ENCODE measurements at places on chromosomes 4 and X. TPM values are rescaled to one million over a fixed set of nuclear protein-coding genes. Genes with fewer than 3 reads are reported as not detected.

DNA sequence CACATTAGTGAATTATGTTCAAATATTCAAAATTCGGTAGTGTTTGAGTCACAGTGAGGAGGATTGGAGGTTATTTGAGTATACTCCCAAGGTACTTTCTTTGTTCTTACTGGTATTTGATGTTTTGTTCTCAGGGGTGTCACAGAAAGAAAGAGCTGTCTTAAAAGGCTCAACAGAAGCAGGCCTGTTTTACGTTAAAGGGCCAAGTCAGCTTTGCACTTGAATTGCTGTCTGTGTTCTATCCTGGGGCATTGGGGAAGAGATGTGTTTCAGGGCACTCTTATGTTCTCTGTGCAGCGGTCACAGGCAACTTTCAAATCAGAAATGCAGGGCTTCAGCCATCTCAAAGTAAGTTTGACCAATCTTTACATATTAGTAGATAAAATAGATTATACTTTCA lies 1113.1 kb upstream of the LCORL start:
- DNase-seq: no peak

- DNase-seq: no peak
Observed at GRCh38 chr4:22532896-22533295, 17.0 kb upstream of the ADGRA3 start.

Gene ZCCHC13
- total RNA-seq: not detected

Gene GPR143
- 7.0 TPM for total RNA-seq

DNA sequence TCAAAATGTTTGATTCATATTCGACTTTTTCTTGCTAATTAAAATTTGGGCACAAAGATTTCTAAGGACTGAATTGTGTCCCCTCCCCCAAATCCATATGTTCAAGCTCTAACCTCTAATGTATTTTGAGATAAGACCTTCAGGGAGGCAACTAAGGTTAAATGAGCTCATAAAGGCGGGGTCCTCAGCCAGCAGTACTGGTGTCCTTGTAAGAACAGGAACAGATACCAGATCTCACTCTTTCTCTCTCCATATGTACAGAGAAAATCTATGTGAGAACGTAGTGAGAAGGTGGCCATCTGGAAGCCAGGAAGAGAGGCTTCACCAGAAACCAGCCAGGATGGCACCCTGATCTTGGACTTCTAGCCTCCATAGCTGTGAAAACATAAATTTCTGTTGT lies 116.9 kb downstream of the VEGFC start:
- no peak for DNase-seq

Gene NIPAL1
- not detected for total RNA-seq

GRCh38 chr4:186201535-186202230 lies 10.3 kb downstream of the CYP4V2 start:
- no peak for DNase-seq

DNA sequence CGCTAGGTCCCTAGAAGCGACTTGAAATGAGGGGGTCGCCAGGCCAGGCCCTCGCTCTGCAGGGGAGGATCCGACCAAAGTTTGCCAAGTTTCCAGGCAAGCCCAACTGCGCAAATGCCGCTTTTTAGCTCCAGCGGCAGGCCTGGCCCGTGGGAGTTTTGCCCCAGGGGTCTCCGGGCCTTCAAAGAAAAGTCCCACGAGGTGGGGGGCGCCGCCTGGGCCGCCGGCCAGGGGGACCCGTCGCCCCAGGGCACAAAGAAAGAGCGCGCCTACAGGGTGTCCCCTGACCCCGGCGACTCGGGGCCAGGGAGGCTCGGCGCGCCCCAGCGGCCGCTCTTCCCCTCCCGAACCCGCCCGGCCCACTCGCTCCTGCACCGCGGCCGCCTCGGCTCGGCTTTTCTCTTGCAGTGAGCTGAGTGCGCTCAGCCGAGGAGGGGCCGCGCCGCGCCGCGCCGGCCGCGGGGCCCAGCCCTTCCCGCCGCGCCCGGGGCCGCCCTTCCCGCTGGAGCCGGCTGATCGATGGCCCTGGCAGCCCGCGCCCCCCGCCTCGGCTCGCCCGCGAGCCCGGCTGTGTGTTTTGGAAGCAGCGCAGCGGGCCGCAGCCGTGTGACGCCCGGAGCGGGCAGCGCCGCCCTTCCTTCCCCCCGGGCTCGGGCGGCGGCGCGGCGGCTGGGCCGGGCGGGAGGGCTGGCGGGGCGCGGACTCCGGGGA lies 754 bp upstream of the KLF3 start:
- DNase-seq: peak; percentile 53

DNA sequence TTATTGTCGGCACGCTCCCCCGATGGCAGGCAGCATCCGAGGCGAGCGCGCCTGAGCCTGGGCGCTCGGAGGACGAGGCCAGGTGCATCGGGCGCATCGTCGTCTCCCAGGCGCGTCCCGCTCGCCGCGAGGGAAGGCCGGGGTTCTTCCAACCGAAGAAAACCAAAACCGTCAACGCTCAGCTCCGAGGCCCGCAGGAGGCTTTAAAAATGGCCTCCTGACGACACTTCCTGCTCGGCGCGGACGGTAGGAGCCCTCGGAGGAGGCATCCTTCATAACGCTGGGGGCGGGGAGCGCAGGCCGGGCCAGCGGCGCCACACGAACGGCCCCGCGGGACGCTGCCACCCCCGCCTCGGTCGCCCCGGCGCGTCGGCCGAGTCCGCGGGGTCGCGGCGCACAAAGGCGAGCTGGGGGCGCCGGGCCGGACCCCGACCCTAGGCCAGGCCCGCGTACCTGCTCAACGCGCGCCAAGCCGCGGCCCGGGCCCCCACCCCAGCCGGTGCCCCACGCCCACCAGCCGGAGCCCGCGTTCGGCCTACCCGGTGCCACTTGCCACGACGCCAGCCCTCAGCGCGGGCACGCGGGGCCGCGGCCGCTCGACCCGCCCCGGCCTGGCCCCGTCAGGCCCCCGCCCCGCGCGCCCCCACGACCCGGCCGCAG lies 501 bp downstream of the ZNF518B start:
- peak; percentile 26 for DNase-seq

Gene FDCSP
- not detected for total RNA-seq

GRCh38 chr4:156790866-156791265 lies 180.7 kb downstream of the PDGFC start:
- no peak for DNase-seq

- no peak for DNase-seq
Observed at GRCh38 chr4:186483656-186484055, 71.7 kb downstream of the MTNR1A start.

GRCh38 chr4:15451866-15452765 lies 17.6 kb upstream of the CC2D2A start:
- no peak for DNase-seq

DNA sequence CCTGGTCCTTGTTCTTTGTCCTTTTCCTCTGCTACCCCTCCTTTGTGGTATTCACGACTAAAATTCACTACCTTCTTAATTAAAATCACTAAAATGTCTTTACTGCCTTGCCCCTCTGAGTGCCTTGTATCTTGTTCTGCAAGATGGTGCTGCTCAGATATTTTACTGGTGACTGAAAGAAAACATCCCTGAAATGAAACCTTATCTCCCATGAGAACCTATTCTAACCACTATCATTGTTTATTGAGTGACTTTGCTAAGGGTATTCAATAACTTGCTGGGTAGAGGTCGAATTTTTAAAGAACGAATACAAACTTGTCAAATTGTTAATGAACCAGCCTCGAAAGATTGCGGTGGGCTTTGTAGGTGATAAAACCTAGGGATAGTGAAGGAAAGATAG lies 52.8 kb downstream of the SPRY1 start:
- DNase-seq: no peak

DNA sequence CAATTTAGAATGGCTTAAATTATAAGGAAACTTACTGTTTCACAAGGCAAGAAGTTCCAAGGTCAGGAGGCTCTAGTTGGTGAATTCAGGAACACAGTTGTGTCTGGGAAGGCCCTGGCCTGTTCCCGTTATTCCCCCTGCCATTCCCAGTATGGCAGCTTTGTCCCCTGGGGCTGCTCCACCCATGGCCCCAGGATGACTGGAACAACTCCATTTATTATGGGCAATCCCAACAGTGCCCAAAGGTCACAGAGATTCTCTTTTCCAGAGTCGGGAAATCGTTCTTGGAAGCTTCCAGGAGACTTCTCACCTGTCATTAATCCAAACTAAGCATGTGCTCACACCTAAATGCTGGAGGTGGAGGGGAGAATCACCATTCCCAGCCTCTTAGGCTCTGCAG lies 2.8 kb upstream of the PRKG2 start:
- DNase-seq: no peak

DNA sequence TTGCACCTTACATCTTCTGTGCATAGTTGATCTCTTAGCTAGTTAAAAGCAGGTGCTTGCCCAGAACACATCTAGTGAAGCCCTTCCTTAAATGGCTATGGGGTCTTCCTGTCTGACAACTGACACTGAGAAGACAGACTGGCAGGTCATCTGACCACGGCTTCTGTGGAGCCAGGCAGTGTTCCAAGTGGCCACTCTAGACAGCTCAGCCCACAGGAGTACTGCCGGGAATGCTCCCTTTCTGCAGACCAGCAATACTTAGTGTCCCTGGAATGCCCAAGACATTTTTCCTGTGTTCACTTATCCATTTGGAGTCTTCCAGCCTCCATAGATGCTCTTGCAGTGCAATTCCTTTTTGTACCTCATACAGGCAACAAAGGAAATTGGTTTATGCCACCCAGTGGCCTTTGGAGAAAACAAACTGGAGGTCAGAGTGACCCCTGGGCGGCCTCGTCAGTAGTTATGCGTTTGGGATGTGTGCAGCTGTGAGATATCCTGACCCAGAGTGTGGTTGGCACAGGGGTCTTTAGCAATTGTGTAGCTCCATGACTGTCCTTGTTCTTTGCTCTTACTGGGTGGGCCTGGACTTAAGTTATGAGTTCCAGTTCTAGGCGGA lies 335.5 kb downstream of the ARHGAP10 start:
- no peak for DNase-seq

DNA sequence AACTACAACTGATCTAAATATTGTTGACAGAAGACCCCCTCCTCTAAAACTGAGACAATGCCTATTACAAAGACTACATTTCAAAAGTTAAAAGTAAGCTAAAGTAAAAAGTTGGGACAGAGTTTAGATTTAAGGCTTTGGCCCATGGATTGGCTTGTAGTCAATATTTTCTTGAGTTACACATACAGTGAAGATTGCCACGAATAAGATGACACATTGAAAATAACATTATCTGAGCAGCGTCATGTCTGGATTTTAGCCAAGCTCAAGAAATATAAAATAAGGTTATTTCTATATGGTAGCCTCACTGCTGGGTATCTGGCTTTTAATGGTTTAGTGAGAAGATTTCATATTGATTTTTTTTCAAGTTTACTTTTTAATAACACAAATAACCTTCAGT lies 266.2 kb upstream of the LDB2 start:
- no peak for DNase-seq

DNA sequence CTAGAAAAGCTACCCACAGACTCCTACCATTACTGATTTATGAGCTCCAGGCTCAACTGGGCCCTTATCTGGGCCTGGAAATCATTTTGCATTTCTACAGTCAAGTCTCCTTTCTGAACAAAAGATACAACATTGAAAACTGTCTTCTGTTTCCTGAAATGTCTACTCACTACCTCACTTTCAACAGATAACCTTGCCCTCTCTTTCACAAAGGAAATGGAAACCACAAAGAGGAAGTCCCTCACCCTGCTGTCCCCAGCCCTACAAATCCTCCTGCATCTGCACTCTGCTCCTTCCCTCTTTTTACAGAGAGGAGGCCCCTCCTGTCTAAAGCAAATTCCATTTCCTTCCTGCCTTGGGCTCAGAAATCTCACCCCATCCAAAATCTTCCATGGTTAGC lies 24.8 kb upstream of the CYBB start:
- no peak for DNase-seq

GRCh38 chr4:26130841-26131432 lies 189.9 kb upstream of the RBPJ start:
- DNase-seq: no peak

DNA sequence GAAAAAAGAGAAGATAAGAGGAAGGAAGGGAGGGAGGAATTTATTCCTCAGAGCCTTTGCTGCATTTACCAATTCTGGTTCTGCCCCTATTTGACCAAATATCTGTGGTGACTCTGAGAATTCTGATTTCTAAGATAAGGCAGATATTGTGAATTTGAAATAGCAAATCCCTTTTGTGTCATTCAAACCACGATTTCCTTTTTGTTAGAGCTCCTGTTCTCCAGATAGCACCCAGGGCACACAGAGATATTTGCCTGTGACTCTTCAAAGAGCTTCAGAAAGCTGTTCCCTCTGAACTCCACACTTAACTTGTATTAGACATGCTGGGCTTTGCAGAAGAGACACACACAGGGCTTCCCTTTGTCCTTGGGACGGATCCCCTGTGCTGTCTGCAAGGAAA lies 272.2 kb downstream of the DHRSX start:
- DNase-seq: no peak

GRCh38 chr4:91222014-91222413 lies 1081.8 kb upstream of the GRID2 start:
- DNase-seq: no peak

GRCh38 chrX:130691576-130691975 lies 211.4 kb downstream of the ENOX2 start:
- no peak for DNase-seq
